ENCODE measurements at places on chromosomes 13 and 19.

- no peak for DNase-seq
These were observed 1.7 kb upstream of the SERTAD3 start for GRCh38 chr19:40445780-40446262.

GRCh38 chr13:31159306-31159705 is 2.4 kb downstream of the HSPH1 start:
- DNase-seq = no peak

GRCh38 chr13:99258210-99258860 is at the start of gene GPR18:
Gene GPR18, minus strand, starts transcription at chr13:99258379. Its CDS starts 2,507 bp downstream, at chr13:99255872.
- no peak for DNase-seq

DNA sequence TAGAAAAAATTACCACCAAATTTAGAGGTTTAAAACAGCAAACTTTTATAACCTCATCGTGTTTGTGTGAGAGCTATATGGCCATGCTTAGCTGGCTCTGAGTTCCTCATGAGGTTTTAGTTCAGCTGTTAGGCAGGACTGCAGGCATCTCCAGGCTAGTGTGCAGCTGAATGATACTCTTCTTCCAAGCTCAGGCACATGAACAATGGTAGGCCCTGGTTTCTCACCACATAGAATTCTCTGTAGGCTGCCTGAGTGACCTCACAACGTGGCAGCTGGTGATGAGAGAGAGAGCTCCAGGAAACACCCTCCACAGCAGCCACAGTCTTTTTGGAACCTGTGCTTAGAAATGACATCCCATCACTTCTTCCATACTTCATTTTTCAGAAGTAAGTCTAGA is 540.6 kb upstream of the MIR17HG start:
- DNase-seq = no peak

GRCh38 chr19:5031231-5032100 is 62.6 kb downstream of the KDM4B start:
- peak; percentile 71 for DNase-seq

DNA sequence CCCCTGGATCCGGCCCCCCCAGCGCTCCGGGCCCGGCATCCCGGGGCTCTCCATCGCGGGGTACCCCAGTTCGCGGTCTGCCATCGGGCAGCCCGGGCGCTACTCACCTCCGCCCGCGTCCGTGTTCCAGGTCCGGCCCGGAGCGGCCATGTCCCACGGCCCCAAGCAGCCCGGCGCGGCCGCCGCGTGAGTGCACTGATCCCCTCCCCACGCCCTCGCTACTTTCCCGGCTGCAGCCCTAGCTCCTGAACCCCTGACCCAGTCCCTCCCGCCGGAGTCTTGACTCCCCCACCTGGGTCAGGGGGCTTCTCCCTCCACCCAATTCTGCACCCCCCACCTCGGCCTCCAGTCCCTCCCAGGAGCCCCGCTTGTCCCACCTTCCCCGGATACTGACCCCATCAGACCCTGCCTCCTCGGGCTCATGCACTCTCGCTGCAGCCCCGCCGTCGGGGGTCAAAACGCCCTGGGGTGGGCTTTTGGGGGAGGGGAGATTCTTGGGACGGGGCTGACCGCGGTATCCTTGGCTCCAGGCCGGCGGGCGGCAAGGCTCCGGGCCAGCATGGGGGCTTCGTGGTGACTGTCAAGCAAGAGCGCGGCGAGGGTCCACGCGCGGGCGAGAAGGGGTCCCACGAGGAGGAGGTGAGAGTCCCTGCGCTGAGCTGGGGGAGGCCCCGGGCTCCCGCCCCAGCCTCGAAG is 566 bp downstream of the HMG20B start:
- no peak for DNase-seq

GRCh38 chr13:60398379-60398891 is 1.4 kb downstream of the TDRD3 start:
- DNase-seq = no peak

DNA sequence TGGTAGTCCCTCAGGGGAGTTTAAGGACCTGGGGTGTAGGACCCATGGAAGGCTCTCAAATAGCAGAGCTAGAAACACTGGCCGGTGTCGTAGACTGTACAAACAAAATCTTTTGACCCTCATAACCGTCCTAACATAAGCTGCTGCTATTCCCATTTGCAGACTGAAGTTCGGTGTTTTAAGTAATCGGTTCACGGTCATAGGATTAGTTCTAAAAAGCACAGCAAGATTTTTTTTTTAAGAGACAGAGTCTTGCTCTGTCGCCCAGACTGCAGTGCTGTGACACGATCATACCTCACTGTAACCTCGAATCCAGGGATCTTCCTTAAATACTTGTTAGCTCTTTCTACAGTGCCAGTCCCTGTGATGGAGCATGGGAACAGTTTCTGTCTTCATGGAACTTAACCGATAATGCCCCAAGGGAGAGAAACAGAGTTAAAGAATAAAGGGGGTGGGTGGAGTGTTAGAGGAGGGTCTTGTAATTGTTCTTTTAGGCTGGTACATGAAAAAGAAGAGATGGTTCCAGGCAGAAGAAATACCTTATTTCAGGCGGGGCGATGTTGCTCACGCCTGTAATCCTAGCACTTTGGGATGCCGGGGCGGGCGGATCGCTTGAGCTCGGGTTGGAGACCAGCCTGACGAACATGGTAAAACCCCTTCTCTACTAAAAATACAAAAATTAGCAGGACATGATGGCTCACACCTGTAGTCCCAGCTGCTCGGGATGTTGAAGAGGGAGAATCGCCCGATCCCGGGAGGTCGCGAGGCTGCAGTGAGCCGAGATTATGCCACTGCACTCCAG is 475 bp upstream of the ZC3H4 start:
- no peak for DNase-seq

DNA sequence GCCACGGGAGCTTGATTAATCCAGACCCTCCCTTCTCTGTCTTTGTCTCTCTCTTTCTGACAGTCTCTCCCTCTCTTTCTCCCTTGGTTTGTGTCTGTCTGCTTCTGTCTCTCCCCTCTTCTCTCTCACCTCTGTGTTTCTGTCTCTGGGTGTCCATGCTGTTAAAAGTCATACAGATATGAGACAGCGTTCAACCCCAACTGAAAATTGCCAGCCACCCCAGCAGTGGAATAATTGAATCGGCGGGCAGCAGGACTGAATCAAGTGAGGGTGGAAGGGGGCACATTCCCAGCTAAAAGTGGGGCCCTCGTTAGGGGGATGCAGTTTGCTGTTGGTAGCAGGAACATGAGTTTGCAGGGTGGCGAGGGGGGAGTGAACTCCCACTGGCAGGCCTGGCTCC is 43.7 kb downstream of the TINCR start:
- no peak for DNase-seq

DNA sequence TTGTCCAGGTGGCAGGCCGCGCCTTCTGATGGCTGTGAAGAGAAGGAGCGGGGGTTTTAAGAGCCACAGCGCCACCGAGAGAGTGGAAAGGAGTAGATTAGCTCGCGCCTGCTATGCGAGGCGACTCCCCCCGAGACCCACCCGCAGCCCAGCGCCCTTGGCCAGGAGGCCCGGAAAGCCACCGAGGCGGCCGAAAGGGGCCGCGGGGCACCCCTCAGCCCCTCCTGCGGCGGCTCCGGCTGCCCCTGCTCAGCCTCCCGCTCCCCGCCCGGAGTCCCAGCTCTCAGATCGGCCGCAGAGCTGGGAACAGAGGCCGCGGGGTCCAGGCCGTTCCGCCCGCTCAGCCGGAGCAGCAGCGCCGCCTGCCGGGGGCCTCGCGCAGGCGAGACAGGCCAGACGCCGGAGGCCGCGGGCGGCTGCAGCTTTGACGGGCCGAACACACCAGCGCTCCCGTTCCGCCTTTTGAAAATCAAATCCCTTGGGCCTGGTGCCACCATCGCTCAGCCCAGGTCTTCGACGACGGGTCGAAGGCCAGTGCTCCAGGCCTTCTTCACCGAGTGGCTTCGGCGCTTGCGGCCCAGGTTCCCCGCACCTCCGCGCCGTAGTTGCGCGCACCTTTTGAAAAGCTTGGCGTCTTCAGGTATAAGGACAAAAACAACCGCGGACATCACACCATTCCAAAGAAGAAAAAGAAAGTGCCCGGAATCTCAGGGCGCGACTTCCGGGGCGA is 15.3 kb downstream of the CDX2 start:
- DNase-seq = peak; percentile 76

DNA sequence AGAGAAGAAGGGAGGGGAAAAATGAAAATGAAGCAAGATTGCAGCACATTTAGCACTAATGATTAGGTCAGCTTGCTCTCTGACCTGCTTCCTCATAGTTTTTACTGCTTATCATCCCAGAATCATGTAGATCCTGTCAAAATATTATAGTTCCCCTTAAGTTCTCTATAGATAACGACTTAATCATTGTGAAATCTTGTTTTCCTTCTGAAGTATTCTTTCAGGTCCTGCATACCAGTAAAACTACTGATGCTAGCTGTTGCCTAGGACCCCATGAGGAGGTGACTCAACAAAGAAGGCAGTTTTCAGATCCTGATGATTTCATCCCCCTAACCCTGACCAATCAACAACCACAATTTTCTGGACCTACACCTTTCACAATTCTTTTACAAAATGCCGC is 1131.7 kb downstream of the SLITRK5 start:
- no peak for DNase-seq

DNA sequence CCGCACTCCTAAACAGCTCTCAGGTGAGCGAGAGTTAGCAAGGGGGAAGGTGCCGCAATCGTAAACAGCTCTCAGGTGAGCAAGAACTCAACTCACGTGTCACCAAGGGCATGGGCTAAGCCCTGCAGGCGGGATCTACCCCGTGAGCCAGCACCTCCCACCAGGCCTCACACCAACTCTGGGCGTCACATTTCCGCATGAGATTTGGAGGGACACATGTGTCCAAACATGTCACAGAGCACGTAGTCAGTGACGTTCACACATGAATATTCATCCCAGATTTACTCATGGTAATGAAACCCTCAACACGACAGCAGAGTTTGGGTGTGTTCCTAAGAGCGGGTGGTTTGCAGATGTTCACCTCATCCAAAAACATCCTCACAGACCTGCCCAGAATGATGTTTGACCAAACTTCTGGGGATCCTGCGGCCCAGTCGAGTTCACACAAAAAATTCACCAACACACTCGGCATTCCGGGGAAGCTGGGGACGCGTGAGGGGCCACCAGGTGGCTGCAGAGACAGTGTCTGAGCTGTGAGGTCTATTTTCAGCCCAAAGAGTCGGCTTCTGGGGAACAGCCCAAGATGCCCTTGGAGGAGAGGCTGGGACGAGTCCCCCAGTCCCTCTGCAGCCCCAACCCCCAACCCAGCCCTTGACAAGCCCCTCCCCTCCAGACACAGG is 19.6 kb downstream of the C2CD4C start:
- no peak for DNase-seq

GRCh38 chr19:1569997-1570396 is 1.9 kb upstream of the MEX3D start:
- no peak for DNase-seq

GRCh38 chr19:35445826-35446593 is 2.0 kb upstream of the FFAR2 start:
- DNase-seq = no peak

DNA sequence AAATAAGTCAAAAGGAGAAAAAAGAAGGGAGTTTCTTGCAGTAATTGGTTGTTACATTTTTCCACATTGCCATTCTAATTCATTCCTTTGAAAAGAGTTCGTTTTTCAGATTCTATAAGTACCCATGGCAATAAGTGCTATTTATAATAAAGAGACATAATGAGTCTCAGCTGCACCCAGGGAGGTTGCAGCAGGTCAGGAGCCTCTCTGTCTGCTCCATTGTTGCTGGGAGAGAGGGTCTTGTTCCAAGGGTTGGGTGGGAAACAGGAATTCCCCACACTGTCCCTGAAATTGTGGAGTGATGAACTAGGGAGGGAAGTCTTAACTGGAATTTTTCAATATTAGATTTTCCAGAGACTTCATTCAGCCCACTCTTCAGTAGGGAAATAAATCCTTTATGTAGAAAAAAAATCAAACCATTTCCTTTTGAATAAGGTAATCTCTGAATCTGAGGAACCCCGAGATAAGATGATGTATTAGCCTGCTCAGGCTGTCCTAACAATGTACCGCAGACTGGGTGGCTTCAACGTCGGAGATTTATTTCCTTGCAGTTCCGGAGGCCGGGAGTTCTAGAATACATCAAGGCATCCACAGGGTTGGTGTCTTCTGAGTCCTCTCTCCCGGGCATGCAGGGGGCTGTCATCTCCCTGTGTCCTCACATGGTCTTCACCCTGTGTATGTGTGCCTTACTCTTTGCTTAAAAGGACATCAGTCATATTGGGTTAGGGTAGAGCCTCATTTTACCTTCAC is 342.7 kb upstream of the TMTC4 start:
- no peak for DNase-seq

GRCh38 chr19:7887408-7888144 is 734 bp upstream of the LRRC8E start:
- DNase-seq = no peak

GRCh38 chr19:19782783-19783182 is 38.8 kb downstream of the ZNF506 start:
- DNase-seq = no peak

DNA sequence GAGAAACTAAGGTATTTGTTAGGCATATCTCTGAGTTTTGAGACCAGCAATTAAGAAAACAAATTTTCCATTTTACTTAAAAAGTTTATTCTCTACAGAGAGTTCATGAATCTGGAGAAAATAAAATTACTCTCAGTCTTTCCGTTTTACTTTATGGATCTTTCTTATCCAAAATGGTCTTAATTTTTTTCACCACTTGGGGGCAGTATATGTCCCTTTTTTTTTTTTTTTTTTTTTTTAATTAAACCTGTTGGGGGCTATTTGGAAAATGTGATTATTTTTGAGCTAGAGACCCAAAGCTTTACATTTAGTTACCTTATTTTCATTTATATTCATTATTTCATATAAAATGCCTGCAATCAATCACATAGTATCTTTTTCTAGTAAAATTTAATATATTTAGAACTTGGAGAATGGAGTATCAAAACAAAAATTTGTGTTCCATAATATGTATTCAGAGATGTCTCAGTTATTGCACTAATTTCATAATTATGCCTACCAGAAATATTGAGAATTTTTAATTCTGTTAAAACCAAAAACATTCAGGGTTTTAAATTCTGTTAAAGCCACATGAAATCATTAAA is 27.1 kb downstream of the PIBF1 start:
- no peak for DNase-seq

- peak; percentile 60 for DNase-seq
These were observed 6.8 kb downstream of the ELL start for GRCh38 chr19:18514800-18515682.

DNA sequence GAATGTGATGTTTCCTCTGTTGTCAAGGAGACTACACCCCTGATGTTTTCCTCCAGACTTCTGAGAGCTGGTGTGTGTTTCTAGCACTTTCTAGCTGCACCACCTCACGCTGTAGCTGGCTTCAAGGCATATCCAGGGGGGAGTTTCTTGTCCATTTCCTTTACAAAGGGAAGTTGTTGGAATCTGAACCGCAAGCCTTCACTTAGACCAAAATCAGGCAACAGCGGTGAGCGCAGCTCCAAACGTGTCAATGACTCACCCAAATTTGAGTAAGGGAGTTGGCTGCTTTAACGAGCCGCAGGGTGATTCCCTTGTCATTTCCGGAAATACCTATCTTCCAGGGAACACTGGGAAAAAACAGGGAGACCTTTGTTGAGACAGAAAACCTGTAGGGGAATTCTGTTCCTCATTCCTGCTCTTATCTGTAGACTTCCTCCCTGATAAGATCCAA is 2.5 kb downstream of the LDLR start:
- DNase-seq = peak; percentile 74
